8988T (cell line): ENCODE measurements at places on chromosomes 2 and 18.

- DNase-seq, result no peak
Observed at GRCh38 chr2:196435189-196435588, 204.3 kb upstream of the CCDC150 start.

DNA sequence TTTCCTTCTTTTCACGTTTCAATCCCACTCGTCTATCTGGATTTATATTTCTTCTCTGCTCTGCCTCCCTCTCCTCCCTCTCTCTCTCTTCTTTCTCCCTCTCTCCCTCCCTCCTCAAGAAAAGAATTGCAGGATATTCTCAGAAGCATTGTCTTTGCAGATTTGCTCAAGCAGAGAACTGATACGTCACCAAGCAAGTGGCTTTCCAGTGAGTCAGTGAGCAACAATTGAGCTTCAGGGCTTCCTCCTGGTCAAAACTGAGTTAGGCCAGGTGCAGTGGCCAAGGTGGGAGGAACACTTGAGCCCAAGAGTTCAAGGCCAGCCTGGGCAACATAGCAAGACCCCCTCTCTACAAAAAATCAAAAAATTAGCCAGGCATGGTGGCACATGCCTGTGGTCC lies 151.1 kb downstream of the SMAD2 start:
- DNase-seq, result no peak

GRCh38 chr2:237665713-237666143 lies 38.3 kb downstream of the LRRFIP1 start:
- no peak for DNase-seq

GRCh38 chr18:48197819-48198218 lies 211.4 kb downstream of the ZBTB7C start:
- DNase-seq, result no peak

- DNase-seq, result no peak
Observed at GRCh38 chr2:226217191-226217590, 582.4 kb downstream of the IRS1 start.

DNA sequence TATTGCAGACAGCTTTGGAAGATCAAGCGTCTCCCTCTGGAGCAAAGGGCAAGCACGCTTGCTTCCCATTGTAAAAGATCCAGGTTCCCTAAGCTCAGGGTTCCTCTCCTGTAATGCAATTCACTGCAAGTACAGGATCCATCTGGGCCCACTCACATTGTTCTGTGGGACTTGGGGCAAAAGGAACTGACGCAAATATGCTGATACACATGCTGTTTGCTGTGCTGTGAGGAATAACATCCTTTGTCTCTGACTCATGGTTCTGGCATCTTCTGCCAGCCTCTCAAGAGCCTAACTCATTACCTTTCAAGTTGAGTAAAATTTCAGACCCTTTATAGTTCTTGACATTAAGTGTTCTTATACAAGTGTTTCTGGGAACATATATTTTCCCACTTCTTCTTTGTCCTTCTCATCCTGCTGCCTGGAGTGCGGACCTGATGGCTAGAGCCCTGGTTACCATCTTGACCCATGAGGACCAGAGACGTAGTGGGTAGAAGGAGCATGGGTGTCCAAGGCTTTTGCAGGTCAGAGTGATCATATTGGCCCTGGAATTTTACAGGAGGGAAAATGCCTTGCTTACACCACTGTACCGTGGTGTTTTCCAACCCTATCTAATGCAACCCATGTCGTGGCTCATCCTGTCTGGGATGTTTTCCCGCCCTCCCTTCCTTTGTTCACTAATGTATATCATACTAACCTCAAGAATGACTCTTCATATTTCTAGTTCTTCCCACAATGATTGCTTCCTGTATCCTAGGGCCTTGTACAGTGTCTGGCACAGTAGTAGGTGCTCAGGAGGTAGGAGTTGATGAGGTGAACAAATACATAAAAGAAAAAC lies 145.7 kb upstream of the GLI2 start:
- peak; percentile 77 for DNase-seq

GRCh38 chr2:8202132-8202531 lies 479.7 kb upstream of the ID2 start:
- no peak for DNase-seq

DNA sequence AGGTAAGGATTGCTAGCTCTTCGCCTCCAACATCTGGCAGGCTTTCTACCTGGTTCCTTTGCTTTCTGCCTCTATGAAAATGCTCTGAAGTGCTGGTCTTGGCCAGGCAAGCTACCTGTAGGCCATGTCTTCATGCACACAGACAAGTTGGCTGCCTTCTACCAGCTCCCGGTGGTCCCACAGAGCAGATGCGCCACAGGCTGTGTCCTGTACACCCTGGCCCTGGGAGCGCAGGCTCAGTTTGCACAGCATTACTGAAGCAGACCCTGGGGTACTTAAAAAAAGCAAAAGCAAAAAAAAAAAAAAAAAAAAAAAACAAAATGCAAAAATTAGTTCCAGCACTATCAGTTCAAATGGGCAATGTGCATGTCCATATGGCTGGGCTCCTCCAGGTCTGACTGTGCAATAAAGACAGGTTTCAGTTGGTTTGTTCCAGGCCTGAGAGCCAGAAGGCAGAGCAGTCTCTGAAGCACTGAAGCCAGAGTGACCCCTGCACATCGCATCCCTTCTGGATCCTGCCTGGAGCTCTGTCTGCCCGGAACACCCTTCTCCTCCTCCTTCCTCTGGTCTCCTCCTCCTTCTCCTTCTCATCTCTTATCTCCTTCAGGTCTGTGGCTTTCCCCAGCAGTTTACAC lies 288.0 kb upstream of the REV1 start:
- DNase-seq, result no peak

DNA sequence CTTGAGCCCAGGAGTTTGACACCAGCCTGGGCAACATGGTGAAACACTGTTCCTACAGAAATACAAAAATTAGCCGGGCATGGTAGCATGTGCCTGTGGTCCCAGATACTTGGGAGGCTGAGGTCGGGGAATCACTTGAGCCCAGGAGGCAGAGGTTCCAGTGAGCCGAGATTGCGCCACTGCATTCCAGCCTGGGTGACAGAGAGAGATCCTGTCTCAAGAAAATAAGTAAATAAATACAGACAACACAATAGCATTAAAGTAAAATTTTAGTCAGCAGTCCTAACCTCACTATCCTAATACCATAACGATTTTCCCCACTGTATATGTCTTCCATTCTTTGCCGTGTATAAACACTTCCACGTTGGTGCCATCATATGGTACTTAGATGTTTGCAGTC lies 83.0 kb upstream of the MBOAT2 start:
- DNase-seq, result no peak

GRCh38 chr2:174784909-174785308 lies 20.6 kb upstream of the CHRNA1 start:
- DNase-seq, result no peak

- DNase-seq, result no peak
Observed at GRCh38 chr2:179790235-179791217, 70.9 kb downstream of the ZNF385B start.

- DNase-seq, result no peak
Observed at GRCh38 chr18:62438018-62438329, 84.9 kb upstream of the ZCCHC2 start.

- DNase-seq, result no peak
Observed at GRCh38 chr2:43018179-43019024, 208.0 kb downstream of the ZFP36L2 start.

GRCh38 chr2:234252772-234253171 lies 202.3 kb downstream of the SPP2 start:
- DNase-seq, result no peak

- no peak for DNase-seq
Observed at GRCh38 chr2:56580242-56580641, 396.5 kb downstream of the CCDC85A start.

- no peak for DNase-seq
Observed at GRCh38 chr2:55916473-55917049, 7.0 kb downstream of the EFEMP1 start.

GRCh38 chr2:11466307-11467128 lies 557 bp upstream of the E2F6 start:
- no peak for DNase-seq

GRCh38 chr2:7180638-7181370 lies 263.6 kb downstream of the RNF144A start:
- no peak for DNase-seq

- DNase-seq, result no peak
Observed at GRCh38 chr18:74050807-74051206, 96.8 kb downstream of the FBXO15 start.

GRCh38 chr2:144463266-144463665 lies 56.7 kb downstream of the ZEB2 start:
- no peak for DNase-seq

- no peak for DNase-seq
Observed at GRCh38 chr2:161586517-161587167, 37.6 kb upstream of the SLC4A10 start.

DNA sequence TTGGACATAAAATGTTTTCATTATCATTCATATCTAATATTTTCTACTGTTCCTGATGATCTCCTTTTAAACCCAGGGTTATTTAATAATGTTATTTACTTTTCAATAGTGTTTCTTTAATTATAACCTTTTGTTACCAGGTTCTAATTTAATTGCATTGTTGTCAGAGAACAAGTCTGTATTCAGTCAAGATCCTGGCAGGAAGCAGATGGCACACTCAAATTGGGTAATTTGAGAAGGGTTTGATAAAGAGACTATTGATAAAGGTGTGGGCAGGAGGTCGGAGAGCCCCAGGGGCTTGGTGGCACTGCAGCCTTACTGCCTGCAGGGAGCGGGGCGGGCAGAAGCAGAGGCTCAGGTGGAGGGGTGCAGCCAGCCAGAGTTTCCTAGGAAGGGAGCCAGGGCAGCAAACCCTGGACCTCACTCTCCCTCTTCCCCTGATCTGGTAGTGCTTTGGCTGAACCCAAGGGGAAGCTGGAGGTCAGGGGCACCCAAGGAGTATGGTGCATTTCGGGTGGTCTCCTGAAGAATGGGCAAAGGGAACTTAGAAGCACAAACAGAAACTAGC lies 2.3 kb upstream of the KIF1A start:
- DNase-seq, result no peak

DNA sequence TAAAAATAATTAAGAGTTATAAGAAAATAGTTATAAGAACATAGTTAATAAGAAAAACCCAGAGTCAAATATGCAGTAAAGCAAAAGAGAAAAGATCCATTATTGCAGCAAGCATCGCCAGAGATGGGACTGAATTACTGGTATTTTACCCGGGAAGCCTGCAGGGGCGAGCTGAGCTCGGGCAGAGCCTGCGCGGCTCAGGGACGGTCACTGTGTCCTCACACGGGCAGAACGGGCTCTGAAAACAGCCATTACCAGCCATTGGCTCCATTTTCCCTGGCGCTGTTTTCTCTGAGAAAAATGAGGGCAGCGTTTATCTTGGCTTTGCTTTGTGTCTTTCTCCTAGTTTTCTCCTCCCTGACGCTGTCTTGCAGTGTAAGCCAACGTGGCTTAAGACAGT lies 95.3 kb upstream of the ALKAL2 start:
- DNase-seq, result no peak

DNA sequence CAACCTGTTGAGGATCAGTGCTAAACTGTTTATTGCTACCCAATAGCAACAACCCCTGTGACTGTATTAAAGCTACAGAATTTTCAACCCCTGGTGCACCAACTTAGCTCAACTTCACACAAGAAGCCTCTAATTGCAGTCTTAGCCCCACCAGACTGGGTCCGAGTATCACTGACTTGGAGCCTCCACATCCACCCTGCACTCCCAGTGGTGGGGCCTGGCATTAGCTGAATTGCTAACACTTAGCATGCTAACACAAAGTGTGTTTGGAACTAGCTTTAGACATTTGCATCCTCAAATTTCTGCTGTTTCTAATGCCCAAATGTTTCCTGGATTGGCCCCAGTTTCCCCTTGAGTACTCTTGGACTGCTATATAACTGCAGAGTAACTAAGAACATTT lies 298.6 kb downstream of the AGPS start:
- no peak for DNase-seq

DNA sequence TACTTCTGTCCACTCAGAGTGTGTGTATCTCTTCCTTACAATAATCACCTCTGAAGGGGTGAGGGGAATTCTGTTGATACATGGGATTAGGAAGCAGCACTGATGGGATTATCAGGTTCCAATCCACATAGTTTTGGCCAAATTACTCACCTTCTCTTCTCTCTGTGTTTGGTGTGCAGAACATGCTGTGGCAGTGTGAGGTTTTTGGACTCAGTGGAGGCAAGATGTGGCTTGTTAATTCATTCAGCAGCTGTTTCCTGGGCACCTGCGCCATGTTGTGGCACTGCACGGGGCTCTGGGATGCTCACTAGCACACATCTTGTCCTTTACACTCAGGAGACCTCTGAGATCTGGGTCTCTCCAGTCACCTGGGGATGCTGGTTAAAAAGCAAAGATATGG lies 350.3 kb upstream of the HS6ST1 start:
- DNase-seq, result no peak

DNA sequence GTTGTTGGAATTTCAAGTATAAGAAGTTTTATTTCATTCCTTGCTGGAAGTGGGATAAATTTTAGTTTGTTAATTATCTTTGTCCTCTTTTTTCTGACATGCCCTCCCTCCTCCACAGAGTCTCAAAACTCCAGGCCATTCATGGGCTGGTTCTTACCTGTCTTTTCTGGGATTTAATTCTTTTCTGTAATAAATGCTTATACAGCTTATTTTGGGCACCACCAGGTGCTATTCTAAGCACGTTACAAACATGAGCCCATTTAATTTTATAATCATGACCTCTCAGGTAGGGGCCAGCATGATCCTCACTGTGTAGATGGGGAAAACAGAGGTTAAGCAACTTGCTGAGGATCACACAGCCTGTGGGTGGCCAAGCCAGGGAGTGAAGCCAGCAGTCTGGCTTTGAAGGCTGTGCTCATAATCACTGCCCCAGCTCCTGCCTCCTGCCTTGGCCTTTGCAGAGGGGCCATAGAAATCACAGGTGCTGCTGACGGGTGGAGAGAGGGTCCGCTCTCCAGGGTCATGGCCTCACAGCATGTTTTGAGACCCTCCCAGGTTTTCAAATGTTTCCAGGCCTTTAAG lies 128.4 kb upstream of the PXDN start:
- DNase-seq, result no peak

DNA sequence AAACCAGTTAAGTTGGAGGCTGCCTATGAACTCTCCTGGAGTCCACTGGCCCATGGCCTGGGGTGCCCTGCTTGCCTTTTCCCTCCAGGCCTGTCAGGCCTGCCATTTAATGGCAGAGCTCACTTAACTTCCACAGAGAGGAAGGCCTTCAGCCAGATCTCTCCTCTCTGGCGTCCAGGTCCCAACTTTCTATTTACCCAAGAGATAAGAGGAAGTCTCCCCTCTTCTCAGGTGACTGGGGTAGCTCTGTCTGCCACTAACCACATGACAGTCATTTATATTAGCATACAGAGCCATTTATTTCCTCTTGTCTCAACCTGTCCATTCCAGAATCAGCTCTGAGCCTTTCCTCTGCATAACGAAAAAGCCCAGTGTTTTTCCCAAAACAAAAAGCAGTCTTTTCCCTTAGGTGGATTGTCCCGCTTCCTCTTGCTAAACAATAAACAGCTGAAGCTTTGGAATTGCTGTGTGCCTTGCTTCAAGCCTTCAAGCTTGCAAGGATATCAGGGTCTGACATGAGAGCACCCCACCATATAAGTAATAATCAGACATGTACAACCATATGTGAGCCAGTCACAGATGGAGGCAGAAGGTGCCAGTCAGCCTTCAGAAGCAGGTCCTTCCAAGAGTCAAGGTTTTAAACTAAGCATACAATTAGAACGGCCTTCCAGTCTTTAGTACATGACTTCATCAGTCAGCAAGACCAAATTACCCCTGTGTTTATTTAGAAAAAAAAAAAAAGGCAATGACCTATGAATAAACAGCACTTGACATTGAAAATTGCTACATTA lies 71.2 kb upstream of the STPG4 start:
- no peak for DNase-seq
